ENCODE measurements at places on chromosomes 6 and 20. TPM values are rescaled to one million over a fixed set of nuclear protein-coding genes. Genes with fewer than 3 reads are reported as not detected.

DNA sequence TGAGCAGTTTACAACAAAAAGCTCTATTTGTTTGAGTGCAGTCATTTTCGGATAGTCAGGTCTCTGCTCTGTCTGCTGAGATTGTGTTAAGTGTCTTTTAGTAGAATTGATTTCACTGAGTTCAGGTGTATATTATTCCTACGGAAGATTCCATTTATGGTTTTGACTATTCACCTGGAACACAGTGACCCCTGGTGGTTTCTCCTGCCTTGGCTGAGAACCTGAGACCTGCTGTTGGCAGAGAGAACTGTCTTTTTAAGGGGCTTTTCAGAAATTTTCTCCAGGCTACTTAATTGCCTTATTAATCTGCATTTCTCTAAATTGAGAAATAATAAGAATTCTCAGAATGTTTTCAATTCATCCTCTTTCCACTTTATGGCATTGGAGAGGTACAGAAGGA lies 508.0 kb downstream of the TBC1D32 start:
- H3K4me1 ChIP-seq: no peaks in the 10 kb centered on the region
- H3K27me3 ChIP-seq: no peaks in the 10 kb centered on the region
- H3K36me3 ChIP-seq: no peaks in the 10 kb centered on the region
- H3K4me3 ChIP-seq: no peak overlapping the region

The ARFGEF3 gene
- polyA plus RNA-seq: not detected

GRCh38 chr6:114579486-114579885 lies 236.7 kb upstream of the HS3ST5 start:
- H3K27me3 ChIP-seq: no peaks in the 10 kb centered on the region
- no peak overlapping the region for H3K27ac ChIP-seq
- no peaks in the 10 kb centered on the region for H3K4me1 ChIP-seq
- DNase-seq: no peak

The CFB gene
- polyA plus RNA-seq: 1.3 TPM

GRCh38 chr20:62941792-62942191 lies 3.8 kb downstream of the GID8 start:
- no peak overlapping the region for H3K4me3 ChIP-seq
- peaks cover 15% of the 10 kb centered on the region for H3K36me3 ChIP-seq

The GLP1R gene
- polyA plus RNA-seq: not detected

- H3K36me3 ChIP-seq: no peaks in the 10 kb centered on the region
- H3K27me3 ChIP-seq: no peaks in the 10 kb centered on the region
- DNase-seq: no peak
These were observed 33.1 kb downstream of the MTHFD1L start for GRCh38 chr6:150898399-150899170.

DNA sequence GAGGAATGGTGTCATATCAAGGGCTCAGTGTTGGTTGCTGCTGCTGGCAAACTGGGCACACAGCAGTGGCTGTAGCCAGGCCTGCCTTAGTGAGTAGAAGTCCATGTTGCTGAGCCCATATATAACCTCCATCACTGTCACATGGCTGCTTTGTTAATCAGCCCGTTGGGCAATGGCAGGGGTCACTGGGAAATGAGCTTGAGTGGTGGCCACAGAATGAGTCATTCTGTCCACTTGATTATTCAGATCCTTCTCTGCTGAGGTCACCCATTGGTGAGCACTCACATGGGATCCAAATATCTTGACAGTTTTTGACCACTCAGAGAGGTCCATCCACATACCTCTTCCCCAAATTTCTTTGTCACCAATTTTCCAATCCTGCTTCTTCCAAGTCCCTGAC lies 898.9 kb upstream of the EYS start:
- no peak for DNase-seq
- no peaks in the 10 kb centered on the region for H3K27me3 ChIP-seq
- H3K4me1 ChIP-seq: no peaks in the 10 kb centered on the region
- H3K36me3 ChIP-seq: no peaks in the 10 kb centered on the region
- no peak overlapping the region for H3K27ac ChIP-seq
- no peak overlapping the region for H3K4me3 ChIP-seq

GRCh38 chr6:13156381-13156780 lies 172.0 kb downstream of the TBC1D7 start:
- no peaks in the 10 kb centered on the region for H3K36me3 ChIP-seq
- H3K27ac ChIP-seq: no peak overlapping the region
- H3K27me3 ChIP-seq: peaks cover 13% of the 10 kb centered on the region
- DNase-seq: no peak
- peaks cover 5% of the 10 kb centered on the region for H3K4me1 ChIP-seq
- no peak overlapping the region for H3K4me3 ChIP-seq

- no peak overlapping the region for H3K4me3 ChIP-seq
- H3K4me1 ChIP-seq: no peaks in the 10 kb centered on the region
- H3K27me3 ChIP-seq: no peaks in the 10 kb centered on the region
- no peak overlapping the region for H3K27ac ChIP-seq
These were observed 16.6 kb downstream of the LAMA2 start for GRCh38 chr6:128899341-128900050.
